ENCODE measurements at places on chromosomes 3 and 15. TPM values are rescaled to one million over a fixed set of nuclear protein-coding genes. Genes with fewer than 3 reads are reported as not detected.
A peak's percentile ranks its signal among the peaks of the same experiment; 100 is the strongest.

SAXO2 gene
- total RNA-seq = 4.4 TPM

GRCh38 chr3:16388850-16389441 lies 123.9 kb downstream of the OXNAD1 start:
- peaks cover 42% of the 10 kb centered on the region for H3K36me3 ChIP-seq
- DNase-seq = no peak
- no peak overlapping the region for H3K4me3 ChIP-seq
- H3K27ac ChIP-seq = no peak overlapping the region
- peaks cover 56% of the 10 kb centered on the region for H3K4me1 ChIP-seq
- H3K27me3 ChIP-seq = no peaks in the 10 kb centered on the region

DNA sequence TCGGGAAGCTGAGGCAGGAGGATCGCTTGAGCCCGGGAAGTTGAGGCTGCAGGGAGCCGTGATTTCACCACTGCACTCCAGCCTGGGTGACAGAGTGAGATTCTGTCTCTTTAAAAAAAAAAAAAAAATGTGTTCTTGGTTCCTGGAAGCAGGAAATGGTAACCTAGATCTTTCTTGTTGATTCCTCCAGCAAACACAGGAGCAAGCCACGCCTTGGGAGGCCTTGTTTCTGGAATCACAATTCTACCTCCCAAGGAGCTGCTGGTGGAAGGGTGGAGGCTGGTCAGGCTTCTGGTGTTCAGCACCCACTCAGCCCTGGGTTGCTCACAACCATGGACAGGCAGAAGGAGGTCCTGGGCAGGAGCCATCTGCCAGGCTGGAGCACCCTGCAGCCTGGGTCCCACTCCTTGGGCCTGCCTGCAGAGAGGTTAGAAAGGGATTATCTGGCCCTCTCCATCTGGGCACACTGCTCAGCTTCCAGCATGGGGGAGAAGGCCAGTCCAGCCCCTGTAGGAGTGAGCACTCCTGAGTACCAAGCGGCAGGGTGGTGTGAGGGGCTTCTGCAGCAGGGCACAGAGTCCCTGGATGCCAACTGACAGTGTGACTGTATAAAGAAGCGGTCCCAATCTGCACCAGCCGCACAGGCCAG lies 65.6 kb downstream of the ABTB1 start:
- H3K27me3 ChIP-seq = peaks cover 4% of the 10 kb centered on the region
- no peak overlapping the region for H3K4me3 ChIP-seq
- no peaks in the 10 kb centered on the region for H3K36me3 ChIP-seq
- no peak for DNase-seq
- H3K4me1 ChIP-seq = no peaks in the 10 kb centered on the region

GRCh38 chr15:70037292-70037640 lies 60.5 kb downstream of the TLE3 start:
- no peaks in the 10 kb centered on the region for H3K27me3 ChIP-seq
- H3K4me1 ChIP-seq = no peaks in the 10 kb centered on the region
- H3K36me3 ChIP-seq = no peaks in the 10 kb centered on the region
- DNase-seq = no peak

YEATS2 gene
- total RNA-seq = 59.4 TPM

DNA sequence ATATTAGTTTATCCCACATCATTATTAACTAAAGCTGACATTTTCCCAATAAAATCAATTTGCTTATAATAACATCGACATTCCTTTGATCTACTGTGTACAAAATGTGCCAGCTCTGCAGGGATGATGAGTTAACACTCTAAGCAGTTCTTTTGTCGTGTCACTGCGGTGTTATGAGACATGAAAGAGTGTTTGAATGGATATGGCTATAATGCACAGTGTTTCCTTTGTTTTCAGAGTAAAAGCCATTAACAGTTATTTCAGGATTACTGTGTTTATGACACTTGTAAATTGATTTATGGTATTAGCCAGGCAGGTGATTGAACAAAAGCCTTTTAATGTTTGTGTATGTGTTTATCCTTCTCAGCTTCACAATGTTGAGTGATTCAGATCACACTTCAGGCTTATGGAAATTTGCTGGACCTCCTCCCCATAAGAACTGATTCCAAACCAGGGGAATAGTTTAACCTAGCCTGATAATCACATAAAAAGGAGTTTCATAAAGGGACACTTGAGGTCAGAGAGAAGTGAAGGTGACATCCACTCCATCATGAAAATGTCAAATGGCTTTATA lies 115.7 kb downstream of the CHL1 start:
- no peak for DNase-seq
- H3K27ac ChIP-seq = no peak overlapping the region
- peaks cover 2% of the 10 kb centered on the region for H3K27me3 ChIP-seq
- no peaks in the 10 kb centered on the region for H3K36me3 ChIP-seq
- no peak overlapping the region for H3K4me3 ChIP-seq

CDHR4 gene
- not detected for total RNA-seq

RTP4 gene
- total RNA-seq = 2.0 TPM

LOXL1 gene
- 2.5 TPM for total RNA-seq

DNA sequence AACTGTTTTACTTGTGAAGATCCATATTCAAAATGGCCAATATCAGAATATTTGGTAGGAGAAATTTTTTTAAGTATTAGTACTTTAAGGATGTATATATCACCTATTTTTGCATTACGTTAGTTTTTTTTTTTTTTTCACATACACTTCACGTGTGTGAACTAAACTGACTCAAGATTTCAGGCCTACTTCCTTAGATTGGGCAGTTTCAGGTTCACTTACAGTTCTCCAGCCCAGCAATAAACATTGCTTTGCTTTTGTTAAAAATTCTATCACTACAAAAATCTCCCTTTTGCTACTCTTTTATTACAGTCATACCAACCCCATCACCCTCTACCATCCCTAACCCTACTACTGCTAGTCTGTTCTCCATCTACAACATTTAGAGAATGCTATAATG lies 183.6 kb downstream of the KCNH8 start:
- H3K4me3 ChIP-seq = no peak overlapping the region
- DNase-seq = no peak
- H3K4me1 ChIP-seq = no peaks in the 10 kb centered on the region
- H3K27ac ChIP-seq = no peak overlapping the region

DNA sequence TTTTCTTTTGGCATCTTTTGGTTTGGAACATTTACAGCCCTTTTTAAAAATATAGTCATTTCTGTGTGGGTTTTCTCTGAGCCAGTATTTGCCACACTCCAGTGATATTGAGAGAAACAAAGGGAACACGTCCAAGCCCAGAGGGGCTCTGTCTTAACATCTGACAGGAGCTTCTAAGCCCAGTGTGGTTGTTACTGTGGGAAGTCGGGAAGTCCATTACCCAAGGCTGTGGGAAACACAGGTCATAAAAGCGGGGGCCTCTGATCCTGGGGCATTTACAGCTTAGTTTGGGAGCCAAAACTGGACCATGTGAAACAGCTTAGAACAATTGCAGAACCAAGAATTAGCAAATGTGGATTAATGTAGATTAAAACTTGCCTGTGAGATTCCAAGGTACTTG lies 123.0 kb downstream of the PTPRG start:
- no peaks in the 10 kb centered on the region for H3K36me3 ChIP-seq
- DNase-seq = no peak
- peaks cover 4% of the 10 kb centered on the region for H3K27me3 ChIP-seq
- H3K4me3 ChIP-seq = no peak overlapping the region
- H3K4me1 ChIP-seq = peaks cover 2% of the 10 kb centered on the region

GRCh38 chr3:175073219-175073905 lies 214.2 kb downstream of the NAALADL2 start:
- no peaks in the 10 kb centered on the region for H3K4me1 ChIP-seq
- no peak for DNase-seq
- H3K36me3 ChIP-seq = no peaks in the 10 kb centered on the region

TRH gene
- not detected for total RNA-seq

- no peak for DNase-seq
- H3K27ac ChIP-seq = no peak overlapping the region
- H3K36me3 ChIP-seq = no peaks in the 10 kb centered on the region
- H3K4me3 ChIP-seq = no peak overlapping the region
These were observed 14.1 kb upstream of the APOD start for GRCh38 chr3:195597848-195598247.

DNA sequence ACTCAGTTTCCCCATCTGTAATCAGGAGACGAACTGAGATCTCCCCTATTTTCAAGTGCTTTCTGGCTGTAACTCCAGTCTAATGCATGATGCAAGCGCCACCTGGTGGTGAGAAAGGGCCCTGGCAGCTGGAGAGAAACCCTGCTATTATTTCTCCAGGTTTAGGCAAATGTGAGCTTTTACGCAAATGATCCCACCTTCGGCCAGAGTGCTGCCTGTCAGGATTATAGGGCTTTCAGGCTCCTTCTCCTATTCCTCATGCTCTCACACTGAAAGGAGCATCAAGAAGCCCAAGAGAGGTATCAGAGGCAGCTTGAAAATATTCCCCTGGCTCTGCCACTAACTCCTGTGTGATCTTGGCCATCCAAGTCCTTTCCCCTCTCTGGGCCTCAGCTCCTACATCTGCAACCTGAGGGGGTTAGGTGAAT lies 93.9 kb upstream of the RASGRF1 start:
- no peak overlapping the region for H3K27ac ChIP-seq
- peak; percentile 83 for DNase-seq
- no peaks in the 10 kb centered on the region for H3K36me3 ChIP-seq
- H3K27me3 ChIP-seq = peaks cover 4% of the 10 kb centered on the region
- no peaks in the 10 kb centered on the region for H3K4me1 ChIP-seq

DNA sequence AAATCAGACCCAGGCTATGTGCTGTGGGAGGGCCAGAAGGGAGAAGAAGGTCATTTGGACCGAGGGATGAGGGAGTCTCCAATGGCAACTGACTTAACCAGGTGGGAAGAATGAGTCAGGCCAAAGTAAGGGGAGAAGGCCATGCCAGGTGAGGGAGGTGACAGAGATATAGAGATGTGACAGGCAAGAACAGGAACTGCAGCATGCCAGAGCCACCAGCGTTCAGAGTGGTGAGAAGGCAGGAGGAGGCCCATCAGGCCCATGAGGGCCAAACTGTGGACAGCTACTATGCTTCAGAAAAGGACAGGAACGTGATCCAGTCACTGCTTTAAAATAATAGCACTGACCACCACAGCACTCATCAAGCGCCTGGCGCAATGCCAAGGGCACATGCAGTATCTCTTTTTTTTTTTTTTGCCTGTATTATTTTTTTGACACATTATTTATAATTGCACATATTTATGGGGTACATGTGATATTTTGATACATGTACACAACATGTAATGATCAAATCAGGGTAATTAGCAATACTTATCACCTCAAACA lies 154.3 kb upstream of the IGF1R start:
- no peaks in the 10 kb centered on the region for H3K4me1 ChIP-seq
- H3K27ac ChIP-seq = no peak overlapping the region
- no peak for DNase-seq
- H3K36me3 ChIP-seq = no peaks in the 10 kb centered on the region

INKA1 gene
- total RNA-seq = 0.50 TPM

- H3K27me3 ChIP-seq = no peaks in the 10 kb centered on the region
- no peak overlapping the region for H3K27ac ChIP-seq
- DNase-seq = no peak
- peaks cover 62% of the 10 kb centered on the region for H3K4me1 ChIP-seq
- no peak overlapping the region for H3K4me3 ChIP-seq
- H3K36me3 ChIP-seq = peaks cover 2% of the 10 kb centered on the region
These were observed 445.5 kb upstream of the TBL1XR1 start for GRCh38 chr3:177642804-177643125.

GRCh38 chr3:11375333-11376088 lies 103.3 kb downstream of the ATG7 start:
- peaks cover 25% of the 10 kb centered on the region for H3K36me3 ChIP-seq
- no peak overlapping the region for H3K27ac ChIP-seq
- no peak overlapping the region for H3K4me3 ChIP-seq
- peaks cover 3% of the 10 kb centered on the region for H3K4me1 ChIP-seq

DNA sequence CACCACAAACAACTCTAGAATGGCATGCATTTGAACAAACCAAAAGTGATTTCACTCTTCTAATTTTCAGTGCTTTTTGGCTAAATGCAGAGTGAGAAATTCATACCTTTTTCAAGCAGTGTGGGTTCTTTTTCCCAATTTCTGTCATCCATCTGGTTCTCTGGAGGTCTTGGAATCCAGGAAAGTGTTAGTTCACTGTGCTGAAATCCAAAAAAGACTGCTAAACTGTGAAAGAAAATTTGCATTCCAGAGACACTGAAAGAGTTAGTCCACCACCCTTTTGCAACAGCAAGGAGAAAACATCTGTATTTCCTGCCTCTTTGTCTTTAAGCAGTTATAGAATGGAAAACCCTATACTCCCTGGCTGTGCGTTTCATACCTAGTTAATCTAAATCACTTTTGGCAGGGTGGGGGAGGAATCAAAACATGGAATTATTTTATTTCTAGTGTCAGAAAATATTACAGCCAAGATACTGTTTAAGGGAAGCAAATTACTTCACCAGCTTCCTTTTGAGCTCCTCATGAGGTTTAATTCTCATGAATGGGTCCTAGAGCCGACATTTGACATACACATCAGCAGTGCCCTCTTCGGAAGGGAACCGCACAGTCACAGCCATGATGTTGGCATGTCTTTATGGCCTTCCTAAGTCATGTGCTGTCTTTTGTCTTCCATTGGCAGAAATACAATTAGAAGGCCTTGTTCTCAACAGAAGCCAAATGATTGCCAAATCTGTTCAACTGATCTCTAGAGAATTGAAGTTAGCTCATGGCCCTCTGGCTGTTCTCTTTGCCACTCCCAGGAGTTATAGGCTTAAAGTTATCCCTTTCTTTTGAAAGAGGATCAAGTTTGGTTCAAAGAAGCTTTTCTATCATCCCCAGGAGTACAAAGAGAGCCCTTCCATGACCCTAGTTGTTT lies 317.7 kb upstream of the TPRG1 start:
- H3K36me3 ChIP-seq = no peaks in the 10 kb centered on the region
- H3K4me1 ChIP-seq = no peaks in the 10 kb centered on the region
- no peaks in the 10 kb centered on the region for H3K27me3 ChIP-seq
- no peak overlapping the region for H3K4me3 ChIP-seq
- DNase-seq = no peak

GRCh38 chr15:78726870-78727551 lies 84.3 kb downstream of the ADAMTS7 start:
- no peaks in the 10 kb centered on the region for H3K4me1 ChIP-seq
- no peak overlapping the region for H3K27ac ChIP-seq
- H3K4me3 ChIP-seq = no peak overlapping the region
- H3K36me3 ChIP-seq = no peaks in the 10 kb centered on the region

ARNT2 gene
- total RNA-seq = 0.19 TPM

RLBP1 gene
- not detected for total RNA-seq

GRCh38 chr3:95705786-95706418 lies 1108.5 kb upstream of the EPHA6 start:
- no peaks in the 10 kb centered on the region for H3K4me1 ChIP-seq
- H3K27ac ChIP-seq = no peak overlapping the region

Measured in activated CD4-positive, alpha-beta T cell treated with anti-CD3 and anti-CD28 coated beads for 36 hours (primary cell).